ENCODE measurements at places on chromosomes 12 and 14. TPM values are rescaled to one million over a fixed set of nuclear protein-coding genes. Genes with fewer than 3 reads are reported as not detected.

SAMD15 gene
- total RNA-seq, result 12.6 TPM

OTX2 gene
- total RNA-seq, result 0.41 TPM

FGD4 gene
- total RNA-seq, result 81.9 TPM

SYNDIG1L gene
- 6.9 TPM for total RNA-seq

POTEM gene
- not detected for total RNA-seq

GATC gene
- 28.9 TPM for total RNA-seq

TSPAN9 gene
- total RNA-seq, result 22.4 TPM

DLK1 gene
- total RNA-seq, result not detected

NTF3 gene
- 2.9 TPM for total RNA-seq

NEUROD4 gene
- total RNA-seq, result 2.9 TPM
